ENCODE measurements at places on chromosomes 16 and 17.

GRCh38 chr17:13594310-13594709 lies 7.4 kb downstream of the HS3ST3A1 start:
- DNase-seq = no peak

DNA sequence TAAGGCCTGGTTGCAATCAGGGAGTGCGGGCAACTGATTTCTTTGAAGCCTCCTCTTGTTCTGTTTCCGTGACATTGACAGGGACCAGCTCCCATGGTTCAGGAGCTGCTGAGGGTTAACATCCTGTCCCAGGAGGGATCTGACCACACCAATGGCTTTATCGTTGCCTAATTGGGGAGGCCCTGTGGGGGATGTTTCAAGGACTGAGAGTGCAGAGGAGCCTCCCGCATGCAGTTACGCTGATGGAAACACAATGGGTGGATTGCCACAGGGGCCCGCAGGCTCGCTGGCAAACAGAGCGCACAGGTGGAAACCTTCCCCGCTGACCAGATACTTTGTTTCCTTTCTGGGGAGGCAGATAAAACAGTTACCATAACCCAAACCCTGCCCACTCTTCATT lies 23.8 kb upstream of the ABCC1 start:
- DNase-seq = no peak

DNA sequence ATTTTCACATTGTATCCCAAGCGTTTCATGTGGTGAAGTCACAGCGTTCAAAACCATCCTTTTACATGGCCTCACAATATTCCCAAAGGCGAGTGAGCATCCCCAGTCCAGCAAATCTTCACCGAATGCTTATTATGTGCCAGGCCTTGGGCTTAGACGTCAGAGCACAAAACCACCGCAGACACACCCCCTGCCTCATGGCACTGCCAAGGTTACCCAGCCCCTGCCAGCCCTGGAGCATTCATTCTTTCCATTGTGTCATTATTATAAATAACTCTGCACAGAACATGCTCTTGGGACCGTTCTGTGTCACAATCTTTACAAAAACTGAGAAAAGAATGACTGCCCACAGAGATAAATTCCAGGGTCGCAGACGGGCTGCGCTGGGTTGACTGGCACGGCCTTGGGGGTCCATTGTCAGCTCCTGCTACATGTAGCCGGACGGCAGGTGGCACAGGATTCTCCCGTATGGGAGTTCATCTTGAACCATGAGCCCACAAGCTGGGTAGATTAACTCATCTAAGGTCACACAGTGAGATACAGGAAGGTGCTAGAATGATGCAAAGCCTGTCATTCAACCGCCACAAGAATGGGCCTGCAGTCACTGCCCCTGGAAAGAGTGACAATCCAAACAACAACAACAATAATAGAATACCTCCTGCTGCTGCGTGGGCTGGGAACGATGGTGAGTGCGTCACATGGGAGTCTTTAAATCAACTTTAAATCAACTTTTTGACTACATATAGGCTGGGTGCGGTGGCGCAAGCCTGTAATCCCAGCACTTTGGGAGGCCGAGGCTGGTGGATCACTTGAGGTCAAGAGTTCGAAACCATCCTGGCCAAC lies 4.5 kb upstream of the NECAB2 start:
- no peak for DNase-seq

DNA sequence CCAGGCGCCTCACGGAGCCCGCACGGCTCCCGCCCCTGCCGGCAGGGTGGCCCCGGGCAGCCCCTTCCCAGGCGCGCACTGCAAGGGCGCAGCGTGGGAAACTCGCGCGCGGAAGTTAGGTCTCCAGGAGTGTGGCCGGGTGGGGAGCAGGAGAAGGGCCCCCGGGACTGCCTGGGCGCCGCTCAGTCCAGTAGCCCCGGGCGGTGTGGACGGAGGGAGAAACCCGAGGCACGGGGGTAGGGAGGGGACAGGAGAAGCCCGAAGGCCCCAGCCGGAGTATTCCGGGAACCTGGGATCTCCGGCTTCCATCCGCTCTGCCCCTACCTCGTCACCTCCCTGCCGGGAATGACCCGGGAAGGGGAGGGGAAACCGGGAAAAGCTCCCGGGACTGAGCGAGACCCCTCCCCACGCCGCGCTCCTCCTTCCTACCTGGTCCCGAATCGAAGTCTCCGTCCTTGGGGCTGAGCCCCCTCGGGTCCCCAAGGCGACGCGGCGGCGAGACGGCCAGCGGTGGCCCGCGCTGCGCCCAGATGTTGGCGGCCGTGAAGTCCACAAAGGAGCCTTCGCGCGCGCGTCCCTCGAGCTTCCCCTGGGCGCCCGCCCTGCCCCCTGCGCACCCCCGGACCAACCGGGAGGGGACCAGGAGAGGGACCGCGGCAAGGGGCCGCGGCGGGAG lies 418 bp downstream of the SOCS3 start:
- no peak for DNase-seq

- DNase-seq = peak; percentile 34
These were observed 13.4 kb downstream of the WFDC1 start for GRCh38 chr16:84308120-84308519.

DNA sequence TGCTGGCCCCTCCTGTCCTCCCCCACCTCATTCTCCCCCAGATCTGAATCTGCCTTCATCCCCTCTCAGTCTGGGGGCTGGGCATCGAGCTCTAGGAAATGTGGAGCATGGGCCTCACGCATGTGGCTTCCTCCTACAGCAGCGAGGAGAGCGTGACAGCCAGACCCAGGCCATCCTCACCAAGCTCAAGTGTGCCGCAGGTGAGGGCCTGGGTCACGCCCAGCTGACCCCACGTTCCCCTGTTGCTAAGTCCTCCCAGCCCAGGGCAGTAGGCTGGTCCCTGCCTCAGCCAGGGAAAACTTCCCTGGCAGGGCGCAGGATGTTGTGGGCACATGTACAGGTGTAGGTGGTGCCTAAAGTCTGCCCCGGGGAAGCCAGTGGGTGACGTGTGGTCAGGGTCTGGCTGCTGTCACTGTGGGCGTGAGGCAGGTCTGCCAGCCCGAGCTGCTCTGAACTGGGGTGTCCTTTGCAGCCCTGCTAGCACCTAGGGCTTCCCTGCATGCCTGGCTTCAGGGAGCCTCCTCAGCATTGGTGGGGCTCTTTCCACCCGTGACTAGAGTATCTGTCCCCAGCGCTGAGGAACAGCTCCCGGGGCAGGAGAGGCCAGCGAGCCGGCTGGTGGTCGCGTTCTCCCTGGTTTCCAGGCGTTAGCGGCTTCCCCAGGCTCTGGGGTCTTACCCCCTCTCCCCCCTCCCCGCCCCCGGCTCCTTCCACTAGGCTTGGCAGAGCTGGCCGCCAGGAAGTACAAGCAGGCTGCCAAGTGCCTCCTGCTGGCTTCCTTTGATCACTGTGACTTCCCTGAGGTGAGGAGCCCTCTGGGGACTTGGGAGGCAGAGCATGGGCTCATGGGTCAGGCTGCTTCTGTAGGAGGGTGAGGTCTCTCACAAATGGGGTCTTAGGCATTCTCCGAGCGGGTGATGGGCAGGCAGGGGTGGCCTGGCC lies 3.6 kb downstream of the GPS1 start:
- no peak for DNase-seq

DNA sequence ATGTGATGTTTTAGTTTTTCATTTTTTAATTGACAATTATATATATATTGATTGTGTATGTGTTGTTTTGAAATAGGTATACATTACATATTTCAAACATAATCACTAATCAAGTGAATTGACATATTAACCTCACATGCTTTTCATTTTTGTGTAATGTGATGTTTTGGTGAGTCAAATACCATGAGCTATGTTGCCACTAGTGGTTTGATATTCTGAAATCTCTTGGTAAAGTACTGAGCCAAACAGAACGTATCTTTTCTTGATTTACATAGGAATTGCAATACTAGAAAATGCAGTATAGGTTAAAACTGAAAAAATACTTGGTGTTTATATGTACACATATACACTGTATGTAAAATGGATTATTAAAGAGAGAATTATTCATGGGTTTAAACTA lies 65.2 kb upstream of the SIAH1 start:
- no peak for DNase-seq

GRCh38 chr16:14286368-14287230 lies 215.5 kb downstream of the MRTFB start:
- no peak for DNase-seq

DNA sequence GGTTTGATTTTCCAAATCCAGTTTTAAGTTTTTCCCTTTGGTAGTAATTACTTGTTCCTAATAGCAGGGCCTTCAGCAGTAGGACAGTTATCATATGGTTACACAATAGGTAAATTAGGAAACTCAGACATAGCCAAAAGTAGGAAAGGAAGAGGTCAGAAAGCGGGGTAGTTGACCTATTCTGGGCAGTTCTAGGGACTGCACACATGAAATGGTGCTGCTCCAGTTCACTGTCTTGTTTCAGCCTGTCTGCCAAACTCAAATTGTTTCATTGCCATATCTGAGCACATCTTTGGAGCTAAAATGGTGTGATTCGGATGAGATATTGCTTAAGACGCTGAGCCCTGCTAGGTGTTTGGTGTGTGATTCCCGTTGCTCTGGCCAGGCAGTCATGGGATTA lies 56.7 kb downstream of the TANGO6 start:
- no peak for DNase-seq

- DNase-seq = peak; percentile 89
These were observed 20.4 kb upstream of the WDR45B start for GRCh38 chr17:82668631-82669099.

- DNase-seq = no peak
These were observed 4.8 kb downstream of the PLEKHH3 start for GRCh38 chr17:42672038-42672437.

GRCh38 chr16:28301154-28301553 lies 8.8 kb downstream of the SBK1 start:
- no peak for DNase-seq

DNA sequence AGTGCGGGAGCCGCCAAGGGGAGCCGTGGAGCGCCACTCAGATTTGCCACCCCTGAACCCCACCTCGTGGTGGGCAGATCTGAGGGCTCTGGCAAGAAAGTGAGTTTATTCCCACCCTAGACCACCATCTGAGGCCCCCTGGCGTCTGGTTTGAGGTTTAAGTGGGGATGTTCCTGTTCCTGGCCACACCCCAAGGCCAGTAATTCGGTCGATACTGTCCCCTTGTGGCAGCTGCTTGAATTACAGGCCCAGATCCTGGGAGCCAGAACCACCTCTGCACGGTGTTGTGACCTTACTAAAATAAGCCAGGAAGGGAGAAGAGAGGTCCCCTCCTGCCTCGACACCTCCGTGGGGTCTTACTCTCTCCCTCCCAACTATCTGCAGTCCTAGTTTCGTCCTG lies 3.3 kb upstream of the LAT start:
- DNase-seq = no peak

DNA sequence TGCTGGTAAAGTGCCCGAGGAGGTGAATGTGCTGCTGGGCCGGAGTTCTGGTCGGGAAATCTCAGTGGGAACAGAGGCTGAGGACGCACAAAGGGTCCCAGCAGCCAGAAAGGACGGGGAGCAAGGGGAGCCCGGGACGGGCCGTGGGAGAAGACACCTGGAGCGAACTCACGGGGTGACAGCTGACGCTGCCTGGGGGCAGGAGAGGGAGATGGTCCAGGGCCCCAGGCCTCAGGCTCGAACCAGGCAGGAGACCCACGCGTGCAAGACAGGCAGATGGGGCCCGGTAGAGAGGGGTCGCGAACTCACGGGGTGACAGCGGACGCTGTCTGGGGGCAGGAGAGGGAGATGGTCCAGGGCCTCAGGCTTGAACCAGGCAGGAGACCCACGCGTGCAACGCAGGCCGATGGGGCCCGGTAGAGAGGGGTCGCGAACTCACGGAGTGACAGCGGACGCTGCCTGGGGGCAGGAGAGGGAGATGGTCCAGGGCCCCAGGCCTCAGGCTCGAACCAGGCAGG lies 72.9 kb downstream of the METRNL start:
- DNase-seq = no peak

GRCh38 chr17:80978499-80979497 lies 12.8 kb upstream of the CHMP6 start:
- DNase-seq = no peak

DNA sequence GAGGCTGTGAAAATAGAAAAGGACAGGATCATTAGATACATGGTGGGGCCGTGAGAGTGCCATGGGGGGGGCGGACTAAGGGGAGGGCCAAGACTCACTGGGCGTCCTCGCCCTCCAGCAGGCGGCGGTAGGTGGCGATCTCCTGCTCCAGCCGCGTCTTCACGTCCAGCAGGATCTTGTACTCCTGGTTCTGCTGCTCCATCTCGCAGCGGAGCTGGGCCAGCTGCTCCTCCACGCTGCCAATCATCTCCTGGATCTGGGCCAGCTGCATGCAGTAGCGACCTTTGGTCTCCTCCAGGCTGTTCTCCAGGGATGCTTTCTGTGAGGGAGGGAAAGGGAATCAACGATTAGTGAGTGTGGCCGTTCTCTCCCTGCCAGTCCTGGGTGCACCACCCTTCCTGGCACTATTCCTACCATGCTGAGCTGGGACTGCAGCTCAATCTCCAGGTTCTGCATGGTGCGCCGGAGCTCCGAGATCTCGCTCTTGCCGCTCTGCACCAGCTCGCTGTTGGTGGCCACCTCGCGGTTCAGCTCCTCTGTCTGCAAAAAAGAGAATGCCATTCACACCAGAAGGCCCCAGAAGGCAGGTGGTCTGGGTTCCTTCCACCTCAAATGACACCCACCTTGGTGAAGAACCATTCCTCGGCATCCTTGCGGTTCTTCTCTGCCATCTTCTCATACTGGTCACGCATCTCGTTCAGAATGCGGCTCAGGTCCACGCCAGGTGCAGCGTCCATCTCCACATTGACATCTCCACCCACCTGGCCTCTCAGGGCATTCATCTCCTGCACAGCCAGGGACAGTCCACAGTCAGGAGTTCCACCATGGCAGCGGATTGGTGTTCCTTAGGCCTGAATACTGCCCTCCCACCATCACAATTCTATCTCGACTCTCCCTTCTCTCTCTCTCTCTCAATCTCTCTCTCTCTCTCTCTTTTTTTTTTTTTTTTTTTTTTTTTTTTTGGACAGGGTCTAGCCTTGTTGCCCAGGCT lies 3.3 kb downstream of the KRT14 start:
- no peak for DNase-seq

GRCh38 chr16:4166821-4167220 lies 50.6 kb upstream of the ADCY9 start:
- DNase-seq = no peak

GRCh38 chr17:45070809-45071208 lies 9.7 kb downstream of the NMT1 start:
- no peak for DNase-seq

- peak; percentile 70 for DNase-seq
These were observed 68.5 kb downstream of the KLHDC4 start for GRCh38 chr16:87697256-87697655.

GRCh38 chr17:69594641-69595040 lies 180.1 kb downstream of the MAP2K6 start:
- no peak for DNase-seq

- no peak for DNase-seq
These were observed 58.3 kb downstream of the ABCC1 start for GRCh38 chr16:16007743-16008111.

- DNase-seq = no peak
These were observed 18.8 kb downstream of the CMIP start for GRCh38 chr16:81463296-81463890.

DNA sequence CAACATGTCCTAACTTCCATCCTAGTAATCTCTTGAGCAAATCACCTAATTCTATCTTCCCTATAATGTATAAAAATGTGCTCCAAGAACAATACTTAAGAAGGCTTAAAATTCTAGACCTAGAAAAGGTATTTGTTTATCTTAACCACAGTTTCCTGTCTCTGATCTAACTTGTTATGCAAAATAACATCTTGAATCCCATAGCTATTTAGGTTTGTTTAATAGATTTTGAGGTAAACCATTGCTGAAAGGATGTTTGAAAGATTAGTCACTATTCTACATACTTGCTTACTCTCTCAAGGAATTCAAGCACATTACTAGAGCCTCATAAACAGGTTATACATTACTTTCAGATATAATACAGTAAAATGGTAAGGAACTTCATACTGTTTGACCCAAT lies 13.0 kb downstream of the CA10 start:
- DNase-seq = no peak

Measured in upper lobe of left lung (tissue), 6 donors.